Upper lobe of right lung (tissue), 1 donor: ENCODE measurements at places on chromosomes 4 and X.

GRCh38 chr4:56241500-56241899 is 145.8 kb downstream of the AASDH start:
- DNase-seq, result no peak

GRCh38 chr4:159055833-159056232 is 47.0 kb upstream of the RAPGEF2 start:
- DNase-seq, result no peak

DNA sequence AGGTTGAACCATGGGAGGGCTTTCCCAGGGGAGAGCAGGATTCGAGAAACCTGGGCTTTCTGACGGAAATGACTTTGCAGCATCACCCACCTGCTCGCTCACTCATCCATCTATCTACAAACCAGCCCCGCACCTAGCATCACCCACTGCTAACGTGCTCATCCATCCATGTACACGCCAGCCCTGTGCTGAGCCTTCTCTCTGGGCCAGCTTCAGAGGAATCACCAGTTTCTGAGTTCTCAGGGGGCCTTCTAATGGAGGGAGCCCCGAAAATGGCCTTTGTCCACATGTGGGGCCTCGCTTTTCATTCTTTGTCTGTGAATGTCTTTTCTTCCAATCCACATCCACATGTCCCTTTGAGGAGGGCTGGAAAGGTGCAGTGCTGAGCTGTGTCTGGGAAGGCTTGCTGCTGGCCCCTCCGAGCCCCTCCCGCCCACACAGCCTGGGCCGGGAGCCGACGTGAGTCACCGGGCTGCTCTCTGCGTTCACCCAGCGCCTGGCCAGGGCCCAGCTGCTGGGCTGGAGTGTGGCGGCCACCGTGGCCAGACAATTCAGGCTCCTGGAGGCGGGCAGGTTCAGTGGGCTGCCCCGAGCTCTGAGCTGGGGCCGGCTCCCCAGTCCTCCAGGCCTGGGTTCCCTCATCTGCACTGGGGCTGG is 14.7 kb downstream of the SORCS2 start:
- peak; percentile 89 for DNase-seq

DNA sequence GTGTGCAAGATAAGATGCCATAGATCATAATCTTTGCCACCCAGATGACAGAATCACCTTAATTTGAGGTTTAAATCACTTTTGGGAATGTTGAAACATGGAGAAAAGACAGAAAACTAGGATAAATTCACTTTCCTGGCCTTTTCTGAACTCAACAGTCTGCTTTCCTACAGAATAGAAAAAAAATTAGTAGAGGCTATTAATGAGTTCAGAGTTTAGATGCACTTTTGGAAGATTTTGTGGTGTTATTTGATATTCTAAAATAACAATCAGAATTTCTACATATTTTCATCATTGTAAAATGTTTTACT is 195.9 kb downstream of the CAMK2D start:
- DNase-seq, result no peak

GRCh38 chrX:150610446-150610845 is 42.0 kb downstream of the MTM1 start:
- DNase-seq, result no peak

DNA sequence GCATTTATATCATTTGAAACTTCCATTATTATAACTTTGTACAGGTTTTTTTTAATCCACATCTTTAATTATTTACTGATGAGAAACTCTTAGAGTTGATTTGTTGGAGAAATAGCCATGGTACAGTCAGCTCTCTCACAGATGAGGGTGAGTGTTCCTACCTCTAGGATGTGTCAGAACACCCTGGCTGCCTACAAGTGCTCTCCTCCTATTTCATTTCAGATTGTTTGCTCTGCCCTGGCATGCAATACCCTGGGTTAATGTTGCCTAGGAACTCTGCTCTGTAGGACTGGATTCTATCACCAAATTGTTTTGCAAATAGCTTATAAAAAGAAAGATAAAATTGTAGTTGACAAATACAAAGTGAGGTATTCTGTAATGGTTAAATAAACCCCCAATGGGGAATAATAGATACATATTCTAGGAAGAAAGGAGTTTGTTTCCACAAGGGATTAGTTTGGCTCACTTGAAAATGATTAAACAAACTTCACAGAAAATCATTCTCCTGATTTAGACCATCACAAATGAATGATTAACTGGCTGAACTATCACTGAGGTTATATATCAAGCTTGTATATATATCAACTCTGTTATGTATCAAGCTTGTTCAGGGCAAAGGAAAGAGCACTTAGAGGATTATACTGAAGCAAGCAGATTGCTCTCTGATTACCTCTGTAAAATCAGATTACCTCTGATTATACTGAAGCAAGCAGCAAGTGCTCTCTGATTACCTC is 150.0 kb downstream of the PDE5A start:
- DNase-seq, result no peak

DNA sequence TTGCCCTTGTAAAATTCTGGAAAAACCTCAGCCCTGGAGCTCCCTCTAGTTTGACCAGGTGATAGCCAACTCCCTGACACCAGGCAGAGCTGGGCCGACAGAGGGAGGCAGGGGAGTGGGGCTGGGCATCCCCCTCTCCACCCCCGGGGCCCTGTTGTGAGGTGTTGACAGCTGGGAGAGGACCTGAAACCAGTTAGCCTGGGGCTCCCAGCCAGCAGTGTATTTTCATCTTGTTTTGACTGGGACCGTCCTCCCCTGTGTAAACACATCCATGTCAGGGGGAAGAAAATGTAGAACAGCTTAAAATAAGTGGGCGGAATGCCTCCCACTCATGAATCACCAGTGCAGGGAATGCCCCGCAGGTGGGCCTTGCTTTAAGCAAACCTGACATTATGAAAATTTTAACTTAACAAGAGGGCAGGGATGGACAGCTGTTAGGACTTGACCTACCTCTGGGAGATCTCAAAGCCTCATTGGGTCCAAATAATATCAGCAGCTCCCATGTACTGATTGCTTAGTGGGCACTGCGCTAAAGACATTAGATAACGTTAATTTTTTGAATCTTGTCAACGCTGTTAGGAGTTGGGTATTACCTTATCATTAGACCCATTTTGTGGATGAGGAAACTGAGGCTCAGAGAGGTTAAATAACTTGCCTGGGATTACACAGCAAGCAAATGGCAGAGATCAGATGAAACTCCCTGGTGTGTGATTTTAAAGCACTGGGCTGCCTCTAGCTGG is 45.9 kb downstream of the TSC22D3 start:
- DNase-seq, result no peak

DNA sequence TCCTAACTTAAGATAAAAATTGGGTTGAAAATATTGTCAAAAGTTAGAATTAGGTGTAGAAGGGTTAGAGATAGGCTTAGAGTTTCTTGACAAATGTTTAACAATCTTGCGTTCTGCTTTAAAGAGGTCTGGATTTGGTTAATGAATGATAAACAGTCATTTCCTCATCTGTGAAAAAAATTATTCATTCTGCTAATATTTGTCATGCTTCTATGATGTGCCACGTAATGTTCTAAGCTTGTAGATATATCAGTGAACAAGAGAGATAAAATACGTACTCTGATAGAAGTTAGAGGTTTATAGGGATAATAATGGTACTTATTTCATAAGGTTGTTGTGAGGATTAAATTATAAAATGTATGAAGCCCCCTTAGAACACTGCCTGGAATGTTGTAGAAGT is 443.0 kb upstream of the GALNT7 start:
- DNase-seq, result no peak

- no peak for DNase-seq
These were observed 2.3 kb downstream of the SLC26A1 start for GRCh38 chr4:990746-991367.

DNA sequence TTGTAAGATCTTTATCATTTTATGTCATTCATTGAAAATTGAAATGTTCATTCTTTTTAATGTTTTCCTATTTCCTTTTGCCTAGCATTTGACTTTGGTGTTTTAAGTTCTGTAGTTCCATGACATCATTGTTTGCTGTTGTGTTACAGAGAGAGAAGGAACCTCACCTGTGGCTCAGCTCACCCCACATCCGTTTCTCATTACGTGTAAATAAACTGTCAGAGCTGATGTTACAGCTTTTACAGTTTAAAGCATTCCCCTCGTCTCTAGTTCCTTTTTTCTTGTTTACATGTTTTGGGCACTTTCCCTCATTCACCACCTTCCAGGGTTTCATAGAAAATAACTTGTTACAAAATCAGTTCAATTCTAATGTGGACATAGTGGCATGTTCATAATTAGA is 137.2 kb downstream of the FNIP2 start:
- DNase-seq, result no peak

- no peak for DNase-seq
These were observed 1.6 kb upstream of the APBB2 start for GRCh38 chr4:41215969-41216293.

DNA sequence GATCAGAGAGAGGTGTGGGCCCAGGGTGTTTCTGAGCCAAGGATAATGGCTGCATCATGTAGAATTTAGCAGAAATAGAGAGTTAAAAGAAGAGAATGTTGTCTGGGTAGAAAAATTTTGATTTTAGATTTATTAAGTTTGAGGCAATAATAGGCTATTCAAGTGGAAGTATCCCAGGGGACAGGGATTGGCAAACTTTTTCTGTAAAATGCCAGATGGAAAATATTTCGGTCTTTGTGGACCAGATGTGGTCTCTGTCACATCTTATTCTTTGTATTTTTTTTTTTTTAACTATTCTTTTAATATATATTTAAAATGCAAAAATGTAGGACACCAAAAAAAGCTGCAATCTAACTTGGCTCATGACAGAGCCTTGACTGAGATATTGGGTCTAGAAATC is 33.1 kb downstream of the IL15 start:
- no peak for DNase-seq

DNA sequence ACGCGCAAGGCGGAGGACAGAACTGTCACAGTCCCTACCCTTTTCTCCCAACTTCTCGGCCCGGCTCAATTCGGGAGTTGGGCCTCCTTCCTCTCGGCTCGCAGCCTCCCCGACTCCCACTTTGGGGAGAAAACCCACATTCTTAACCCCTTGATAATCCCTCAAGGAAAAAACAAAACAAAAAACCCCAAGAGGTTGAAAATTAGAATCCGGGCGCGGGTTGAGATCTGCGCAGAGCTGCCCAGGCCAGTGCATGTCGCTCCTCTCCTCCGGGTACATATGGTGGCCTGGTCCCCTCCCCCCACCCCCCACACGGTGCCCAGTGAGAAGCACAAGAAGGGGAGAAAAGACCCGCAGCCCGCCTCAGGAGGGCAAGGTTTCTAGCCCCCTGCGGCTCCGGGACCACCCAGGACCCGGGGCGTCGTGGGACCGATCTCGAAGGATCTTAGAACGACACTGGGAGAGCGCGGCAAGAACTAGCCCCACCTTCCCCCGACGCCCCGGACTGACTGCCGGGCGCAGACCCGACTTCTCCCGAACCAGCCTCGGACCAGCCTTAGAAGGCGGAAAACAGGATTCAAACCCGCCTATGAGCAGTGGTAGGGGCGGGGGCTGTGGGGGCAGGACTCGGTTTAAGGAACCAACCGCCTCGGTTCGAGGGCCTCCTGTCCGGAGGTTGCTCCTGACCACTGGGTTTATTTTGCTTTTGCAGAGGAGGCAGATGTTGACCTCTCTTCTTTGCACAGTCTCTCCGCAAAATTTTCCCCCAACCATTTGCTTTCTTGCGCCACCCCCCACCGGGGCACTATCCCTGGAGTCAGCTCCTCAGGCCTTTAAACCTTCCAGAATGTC is 2.5 kb upstream of the PDGFRA start:
- DNase-seq, result peak; percentile 74

DNA sequence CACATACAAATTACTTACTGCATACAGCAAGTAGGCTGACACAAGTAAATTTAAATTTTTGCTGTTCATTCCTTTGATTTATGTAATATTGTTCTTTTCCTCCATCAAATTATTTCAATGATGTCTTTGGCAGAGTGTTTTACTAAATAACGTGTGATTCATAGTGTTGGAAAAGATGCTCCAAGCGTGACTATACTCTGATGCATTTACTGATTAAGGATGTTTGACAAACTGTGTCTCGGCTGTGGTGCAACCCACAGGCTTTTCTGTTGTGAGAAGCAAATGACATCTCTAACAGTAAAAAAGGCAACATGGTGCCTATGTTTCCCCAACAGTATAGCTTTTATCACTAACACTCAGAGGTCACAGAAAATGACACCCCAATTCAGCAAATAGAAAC is 540.9 kb downstream of the PPP4R3C start:
- no peak for DNase-seq

DNA sequence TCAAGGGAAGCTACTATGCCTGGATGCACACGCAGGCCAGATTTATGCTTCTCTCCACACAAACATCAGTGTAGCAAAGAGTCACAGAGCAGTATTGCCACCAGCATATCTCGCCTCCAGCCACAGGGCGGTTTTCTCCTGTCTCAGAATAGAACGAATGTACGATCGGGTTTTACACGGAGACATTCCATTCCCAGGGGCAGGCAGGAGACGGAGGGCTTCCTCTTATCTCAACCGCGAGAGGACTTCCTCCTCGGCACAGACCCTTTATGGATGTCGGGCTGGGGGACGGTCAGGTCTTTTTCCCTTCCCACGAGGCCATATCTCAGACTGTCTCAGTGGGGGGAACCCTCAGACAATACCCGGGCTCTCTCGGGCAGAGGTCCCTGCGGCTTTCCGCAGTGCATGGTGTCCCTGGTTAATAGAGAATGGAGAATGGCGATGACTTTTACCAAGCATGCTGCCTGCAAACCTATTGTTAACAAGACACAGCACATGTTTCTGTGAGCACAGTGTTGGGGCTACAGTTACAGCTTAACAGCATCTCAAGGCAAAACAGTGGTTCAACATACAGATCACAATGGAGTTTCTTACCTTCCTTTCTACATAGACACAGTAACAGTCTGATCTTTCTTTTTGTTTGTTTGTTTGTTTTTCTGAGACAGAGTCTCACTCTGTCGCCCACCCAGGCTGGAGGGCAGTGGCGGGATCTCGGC is 24.1 kb downstream of the CSF2RA start:
- no peak for DNase-seq
